Upper lobe of left lung (tissue), 6 donors: ENCODE measurements at places on chromosomes 11 and 22. TPM values are rescaled to one million over a fixed set of nuclear protein-coding genes. Genes with fewer than 3 reads are reported as not detected.
A peak's percentile ranks its signal among the peaks of the same experiment; 100 is the strongest.

GRCh38 chr11:18384157-18384641 lies 10.2 kb upstream of the LDHA start:
- DNase-seq = peak; percentile 71

DNA sequence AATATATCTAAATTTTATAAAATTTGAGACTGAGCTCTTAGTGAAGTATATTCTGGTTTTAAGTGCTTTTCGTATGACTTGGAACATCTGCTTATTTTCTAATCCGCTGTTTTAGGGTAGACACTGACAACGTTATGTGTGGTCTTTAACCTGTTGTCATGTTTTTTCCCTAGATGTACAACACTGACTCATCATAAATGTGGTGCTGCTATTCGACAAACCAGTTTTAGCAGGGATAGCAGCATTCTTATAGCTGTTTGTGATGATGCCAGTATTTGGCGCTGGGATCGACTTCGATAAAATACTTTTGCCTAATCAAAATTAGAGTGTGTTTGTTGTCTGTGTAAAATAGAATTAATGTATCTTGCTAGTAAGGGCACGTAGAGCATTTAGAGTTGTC lies 23.8 kb upstream of the HIKESHI start:
- DNase-seq = no peak

- no peak for DNase-seq
Measured at GRCh38 chr22:22076932-22077703, 94.5 kb upstream of the TOP3B start.

- DNase-seq = no peak
Measured at GRCh38 chr11:87076260-87076783, 38.6 kb downstream of the TMEM135 start.

- no peak for DNase-seq
Measured at GRCh38 chr11:35058669-35059434, 80.1 kb upstream of the CD44 start.

- no peak for DNase-seq
Measured at GRCh38 chr11:118328745-118329144, 13.8 kb downstream of the CD3D start.

DNA sequence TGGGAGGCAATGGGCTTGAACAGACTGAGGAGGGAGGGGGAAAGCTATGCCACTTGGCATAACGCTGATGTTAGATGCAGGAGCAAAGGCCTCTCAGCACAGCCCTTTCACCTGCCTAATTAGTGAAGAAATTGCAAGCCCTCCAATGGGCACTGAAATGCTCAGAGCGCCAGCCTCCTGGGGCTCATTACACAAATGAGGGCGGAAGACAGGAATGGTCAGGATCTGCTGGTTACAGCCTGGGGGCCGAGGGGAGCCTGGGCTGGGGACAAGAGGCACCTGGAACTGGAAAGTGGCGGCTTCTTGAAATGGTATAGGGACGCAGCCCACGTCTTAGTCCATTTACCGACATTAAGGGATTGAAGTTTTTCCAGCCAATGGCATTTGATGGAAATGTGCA lies 50.2 kb upstream of the PLET1 start:
- DNase-seq = no peak

- DNase-seq = no peak
Measured at GRCh38 chr11:102934735-102935134, 20.8 kb downstream of the MMP13 start.

GRCh38 chr22:29704528-29705285 lies 15.1 kb upstream of the CABP7 start:
- no peak for DNase-seq

- DNase-seq = no peak
Measured at GRCh38 chr22:23235425-23235824, 55.1 kb downstream of the BCR start.

GRCh38 chr11:3344327-3345174 lies 34.4 kb downstream of the ZNF195 start:
- DNase-seq = no peak

- DNase-seq = no peak
Measured at GRCh38 chr22:36565686-36566085, 36.7 kb upstream of the EIF3D start.

- peak; percentile 72 for DNase-seq
Measured at GRCh38 chr11:47152953-47153950, 23.4 kb downstream of the ARFGAP2 start.

- no peak for DNase-seq
Measured at GRCh38 chr11:38392176-38392575, 1794.1 kb upstream of the RAG2 start.

GRCh38 chr11:130992788-130993187 lies 76.5 kb upstream of the SNX19 start:
- no peak for DNase-seq

GRCh38 chr11:36346562-36347383 lies 50.7 kb downstream of the PRR5L start:
- no peak for DNase-seq

DNA sequence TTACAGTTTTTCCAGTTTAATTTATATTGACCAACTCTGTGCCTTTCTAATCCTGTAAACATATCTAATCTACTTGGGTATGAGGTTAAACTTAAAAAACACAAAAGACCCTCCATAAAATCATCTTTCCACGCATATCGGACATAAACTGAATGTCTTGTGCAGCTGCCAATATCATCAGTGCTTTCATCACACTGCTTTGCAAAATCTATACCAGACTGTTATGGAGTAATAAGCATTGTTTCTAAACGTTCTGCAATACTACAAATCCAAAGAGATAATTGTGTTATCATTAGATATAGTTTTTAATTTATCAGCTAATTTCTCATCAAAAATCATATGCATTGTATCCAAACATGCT lies 36.1 kb upstream of the AMPD3 start:
- no peak for DNase-seq

- DNase-seq = no peak
Measured at GRCh38 chr11:33412241-33412640, 155.1 kb downstream of the HIPK3 start.

- DNase-seq = no peak
Measured at GRCh38 chr22:22802339-22802970, 85.2 kb upstream of the IGLL5 start.

GRCh38 chr11:29029452-29029851 lies 921.3 kb downstream of the METTL15 start:
- DNase-seq = no peak

- DNase-seq = no peak
Measured at GRCh38 chr11:116309446-116309845, 463.3 kb downstream of the BUD13 start.

GRCh38 chr11:98409069-98409468 lies 611.7 kb upstream of the CNTN5 start:
- DNase-seq = no peak

DNA sequence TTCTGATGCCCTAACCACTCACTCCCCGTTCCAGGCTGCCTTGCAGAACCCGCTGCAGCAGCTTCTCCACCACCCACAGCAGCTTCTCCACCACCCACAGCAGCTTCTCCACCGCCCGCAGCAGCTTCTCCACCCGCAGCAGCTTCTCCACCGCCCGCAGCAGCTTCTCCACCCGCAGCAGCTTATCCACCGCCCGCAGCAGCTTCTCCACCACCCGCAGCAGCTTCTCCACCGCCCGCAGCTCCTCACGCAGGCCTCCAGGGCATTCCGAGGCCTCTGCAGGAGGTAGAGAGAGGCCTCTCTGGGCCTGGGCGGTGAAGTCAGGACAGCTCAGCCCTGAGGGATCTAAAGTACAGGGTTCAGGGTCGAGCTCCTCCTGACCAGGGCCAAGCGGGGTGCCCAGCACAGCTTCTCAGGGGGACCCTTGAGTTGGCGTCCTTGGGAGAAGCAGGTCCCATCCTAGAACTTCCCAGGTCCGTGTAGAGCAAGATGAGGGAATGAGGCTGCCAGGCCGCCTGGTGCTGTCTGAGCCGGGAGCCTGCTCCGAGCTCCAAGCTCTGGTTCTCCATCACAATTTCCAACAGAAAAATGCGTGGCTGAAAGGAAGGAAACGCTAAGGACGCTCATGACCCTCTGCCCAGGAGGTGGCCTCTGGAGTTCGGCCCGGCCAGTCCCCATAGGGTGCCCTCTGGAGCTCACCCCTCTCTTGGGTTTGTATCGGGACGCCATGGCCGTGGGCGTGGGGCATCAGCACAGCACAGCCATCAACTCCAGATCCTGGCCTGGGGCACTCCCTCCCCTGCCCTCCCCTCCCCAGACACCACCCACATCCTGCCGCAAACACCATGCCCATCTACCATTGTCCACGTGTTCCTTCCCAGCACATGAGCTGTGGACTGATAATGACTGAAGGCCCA lies 528.6 kb downstream of the BRD1 start:
- no peak for DNase-seq

DNA sequence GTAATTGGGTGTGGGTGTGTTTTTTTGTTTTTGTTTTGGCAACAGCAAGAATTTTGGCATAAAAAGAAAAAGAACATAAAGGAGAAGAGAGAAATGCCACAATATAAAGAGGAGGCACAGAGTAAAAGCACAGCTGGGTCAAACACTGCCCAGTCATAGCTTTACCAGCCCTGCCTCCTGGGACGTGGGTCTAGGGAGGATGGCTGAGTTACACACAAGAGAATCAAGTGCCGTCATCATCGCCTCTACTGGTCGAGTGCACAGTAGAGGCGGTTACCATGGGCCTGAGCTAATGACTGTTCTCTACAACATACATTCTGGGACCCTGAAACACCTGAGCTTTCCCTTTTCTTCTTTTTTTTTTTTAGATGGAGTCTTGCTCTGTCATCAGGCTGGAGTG lies 87.6 kb upstream of the BID start:
- no peak for DNase-seq

DNA sequence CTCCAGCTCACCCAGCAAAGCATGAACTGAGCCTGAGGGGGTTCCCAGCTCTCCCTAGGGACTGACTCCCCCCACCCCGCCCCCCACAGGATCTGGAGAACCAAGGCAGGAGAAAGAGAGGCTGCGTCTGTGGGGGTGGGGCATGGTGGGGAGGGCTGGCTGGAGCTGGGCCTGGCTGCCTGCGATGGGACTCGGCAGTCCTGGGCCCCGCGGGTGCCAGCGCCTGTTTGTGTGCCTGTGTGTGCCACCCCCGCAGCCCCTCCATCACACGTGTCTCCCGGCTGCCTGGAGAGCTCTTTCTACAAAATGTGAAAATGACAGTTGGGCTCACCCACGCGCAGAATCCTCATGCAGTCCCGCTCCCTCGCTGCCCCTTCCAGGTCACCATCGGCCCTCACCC lies 46.8 kb downstream of the CACNA1I start:
- DNase-seq = no peak

DNA sequence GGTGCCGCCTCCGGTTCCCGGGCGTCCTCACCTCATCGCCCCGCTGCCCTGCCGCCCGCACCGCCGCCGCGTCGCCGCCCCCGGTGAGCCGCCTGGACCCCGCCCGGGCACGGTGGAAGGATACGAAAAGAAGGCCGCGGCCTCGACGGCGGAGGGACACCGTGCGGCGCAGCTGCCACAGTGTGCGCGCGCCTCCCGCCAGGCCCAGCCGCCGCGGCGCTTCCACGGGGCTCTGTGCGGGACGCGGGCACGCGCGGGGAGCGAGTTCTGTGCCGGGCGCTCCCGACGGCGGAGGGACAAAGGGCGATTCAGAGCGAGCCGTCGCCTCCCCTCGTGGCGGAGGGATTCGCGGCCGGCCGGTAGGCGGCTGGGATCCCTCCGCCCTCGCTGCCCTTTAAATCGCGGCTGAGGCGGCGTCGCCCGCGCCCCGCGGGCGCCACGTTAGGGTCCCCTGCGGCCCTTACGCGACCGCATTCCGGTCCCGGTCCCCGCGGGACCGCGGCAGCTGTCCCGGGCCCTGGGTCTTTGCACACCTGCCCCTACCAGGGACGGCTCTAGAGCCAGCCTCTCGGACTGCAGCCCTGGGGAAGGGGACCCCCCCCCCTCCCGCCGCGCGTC lies 568 bp upstream of the KMT5B start:
- DNase-seq = peak; percentile 76

DNA sequence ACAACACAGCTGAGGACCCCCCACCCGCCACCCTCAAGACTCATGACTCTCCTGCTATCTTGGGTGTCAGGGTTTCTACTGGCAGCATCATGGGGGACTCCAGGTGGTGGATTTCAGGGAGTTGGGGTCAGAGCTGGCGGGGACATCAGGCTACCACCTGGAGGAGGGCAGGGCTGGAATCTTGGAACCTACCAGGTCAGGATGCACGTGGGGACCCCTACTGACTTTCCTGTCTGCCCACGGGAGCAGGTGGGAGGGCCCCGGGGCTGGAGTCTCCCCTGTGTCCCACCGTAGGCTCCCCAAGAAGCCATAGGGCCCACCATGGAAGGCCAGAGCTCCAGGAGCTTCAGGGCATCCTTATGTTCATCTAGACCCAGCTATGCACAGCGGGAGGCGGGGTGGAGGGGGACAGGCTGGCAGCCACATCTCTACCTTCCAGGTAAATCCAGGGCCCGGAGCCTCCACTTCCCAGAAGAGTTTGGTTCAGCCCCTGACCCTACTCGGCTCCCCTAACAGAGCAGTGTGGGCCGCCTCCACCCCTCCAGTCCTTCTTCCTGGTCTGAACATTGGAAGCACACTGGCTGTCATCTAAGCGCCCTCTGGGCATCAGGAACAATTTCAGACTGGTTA lies 10.0 kb downstream of the SLC37A2 start:
- DNase-seq = no peak

ZP1 gene
- not detected for total RNA-seq

FZD4 gene
- total RNA-seq = 48.0 TPM

GVQW3 gene
- total RNA-seq = 4.8 TPM

PDE3B gene
- 29.4 TPM for total RNA-seq

ART5 gene
- 0.49 TPM for total RNA-seq

ZNF143 gene
- total RNA-seq = 45.1 TPM

DGAT2 gene
- total RNA-seq = 12.6 TPM

RPS6KB2 gene
- total RNA-seq = 37.7 TPM

OR5A1 gene
- not detected for total RNA-seq

SLC22A25 gene
- not detected for total RNA-seq

SCUBE2 gene
- total RNA-seq = 5.5 TPM

POU2AF1 gene
- 9.4 TPM for total RNA-seq

DNAJC24 gene
- 16.3 TPM for total RNA-seq
